ENCODE measurements at places on chromosomes 13 and 19. TPM values are rescaled to one million over a fixed set of nuclear protein-coding genes. Genes with fewer than 3 reads are reported as not detected.
A peak's percentile ranks its signal among the peaks of the same experiment; 100 is the strongest.

DNA sequence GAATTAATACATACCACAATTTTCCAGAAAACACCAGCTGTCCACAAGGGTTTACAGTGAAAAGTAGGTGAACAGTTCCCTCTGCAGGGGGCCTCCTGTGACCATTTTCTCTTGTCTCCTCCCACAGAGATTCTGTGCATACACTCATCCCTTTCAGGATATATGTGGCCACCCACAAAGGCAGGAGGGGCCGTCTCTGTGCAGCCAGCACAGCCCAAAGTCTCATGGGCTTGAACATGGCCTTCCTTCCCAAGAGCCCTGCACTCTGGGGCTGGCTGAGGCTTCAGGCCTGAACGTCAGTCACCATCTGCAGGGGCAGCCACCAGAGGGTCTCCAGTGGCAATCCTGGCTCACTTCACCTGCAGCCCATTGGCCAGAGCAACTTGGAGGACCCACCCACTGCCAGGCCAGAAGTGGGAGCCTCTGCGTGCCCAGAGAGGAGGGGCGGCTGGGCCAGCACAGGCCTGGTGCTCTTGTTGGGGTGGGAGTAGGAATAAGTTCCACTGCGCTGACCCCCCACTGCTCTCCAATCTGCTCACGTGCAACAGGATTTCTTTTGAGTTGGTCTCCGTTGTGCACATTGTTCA is 25.1 kb downstream of the TMEM161A start:
- no peak overlapping the region for H3K4me3 ChIP-seq
- H3K27me3 ChIP-seq = no peaks in the 10 kb centered on the region
- no peak overlapping the region for H3K27ac ChIP-seq

GRCh38 chr13:35475212-35475959 is 1.1 kb downstream of the MAB21L1 start:
- H3K27ac ChIP-seq = peak overlapping the region; percentile 51
- H3K4me3 ChIP-seq = peak overlapping the region; percentile 70
- H3K4me1 ChIP-seq = peaks cover 41% of the 10 kb centered on the region
- H3K27me3 ChIP-seq = peaks cover 84% of the 10 kb centered on the region
- H3K36me3 ChIP-seq = peaks cover 4% of the 10 kb centered on the region
- peak; percentile 20 for DNase-seq

DNA sequence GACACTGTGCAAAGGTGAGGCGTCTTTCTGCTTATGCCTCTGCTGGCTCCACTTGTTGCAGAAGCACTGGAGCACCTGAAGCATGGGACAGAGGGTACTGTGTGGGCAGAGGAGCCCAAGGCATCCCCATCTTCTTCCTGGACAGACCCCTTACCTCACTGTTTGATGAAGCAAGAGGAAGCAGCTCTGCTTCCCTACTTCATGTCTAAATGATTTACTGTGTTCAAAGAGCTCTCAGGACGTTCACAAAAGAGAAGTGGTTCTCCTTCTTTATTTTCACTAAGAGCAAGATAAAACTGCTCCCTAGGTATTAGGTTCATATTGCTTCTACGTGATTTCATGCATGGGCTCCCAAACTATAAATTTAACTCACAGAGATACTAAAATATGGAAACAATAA is 1635.4 kb upstream of the SLC10A2 start:
- H3K4me1 ChIP-seq = no peaks in the 10 kb centered on the region
- no peak overlapping the region for H3K4me3 ChIP-seq
- no peaks in the 10 kb centered on the region for H3K27me3 ChIP-seq
- H3K27ac ChIP-seq = no peak overlapping the region
- no peaks in the 10 kb centered on the region for H3K36me3 ChIP-seq

The PSG6 gene
- not detected for total RNA-seq

The SLC5A5 gene
- total RNA-seq = 1.7 TPM

DNA sequence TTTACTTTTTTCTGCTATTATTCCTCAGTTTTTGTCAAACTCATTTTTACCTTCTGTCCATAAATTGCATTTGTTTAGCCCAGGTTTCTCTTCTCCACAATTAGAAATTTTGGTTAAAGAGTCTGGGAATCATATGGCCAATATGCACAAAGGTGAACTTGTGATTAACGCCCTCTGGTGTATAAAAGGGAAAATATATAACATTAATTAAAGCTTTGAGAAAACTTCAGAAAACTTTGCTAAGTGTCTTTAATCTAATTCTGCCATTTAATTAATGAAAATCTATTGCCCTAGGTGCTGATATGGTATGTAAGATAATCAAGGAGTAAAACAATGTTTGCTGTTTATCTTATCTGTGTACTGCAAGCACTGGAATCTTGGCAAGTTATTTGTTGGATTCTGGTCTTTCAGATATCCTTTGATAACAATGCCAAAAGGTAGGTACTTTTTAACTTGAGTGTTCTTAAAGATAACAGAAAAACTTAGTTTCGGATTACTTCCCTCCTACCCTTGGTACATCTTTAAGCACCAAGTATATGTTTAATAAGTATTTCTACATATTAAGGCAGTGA is 402.6 kb downstream of the SUCLA2 start:
- H3K36me3 ChIP-seq = no peaks in the 10 kb centered on the region
- H3K27me3 ChIP-seq = no peaks in the 10 kb centered on the region
- no peak overlapping the region for H3K27ac ChIP-seq
- no peak overlapping the region for H3K4me3 ChIP-seq
- DNase-seq = no peak

DNA sequence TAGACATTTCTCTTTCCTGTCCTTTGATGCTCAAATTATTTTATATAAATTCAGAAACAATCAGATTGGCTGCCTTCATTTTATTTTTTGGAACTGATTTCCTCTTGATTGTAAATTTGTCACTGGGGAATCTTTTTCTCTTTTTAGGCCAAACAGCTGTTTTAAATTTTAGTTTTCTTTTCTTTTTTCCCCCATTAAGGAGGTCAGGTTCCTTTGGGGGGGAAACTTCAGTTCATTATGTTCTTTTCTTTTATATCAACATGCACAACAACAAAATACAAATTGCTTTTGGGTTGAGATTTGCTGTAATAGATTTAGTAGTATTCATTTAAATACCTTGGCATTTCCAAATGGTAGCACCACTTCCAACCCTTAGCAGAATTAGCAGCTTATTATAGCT is 264.8 kb upstream of the SPRY2 start:
- H3K36me3 ChIP-seq = no peaks in the 10 kb centered on the region
- H3K27me3 ChIP-seq = no peaks in the 10 kb centered on the region
- H3K4me3 ChIP-seq = no peak overlapping the region
- no peaks in the 10 kb centered on the region for H3K4me1 ChIP-seq

The ZNF536 gene
- not detected for total RNA-seq

DNA sequence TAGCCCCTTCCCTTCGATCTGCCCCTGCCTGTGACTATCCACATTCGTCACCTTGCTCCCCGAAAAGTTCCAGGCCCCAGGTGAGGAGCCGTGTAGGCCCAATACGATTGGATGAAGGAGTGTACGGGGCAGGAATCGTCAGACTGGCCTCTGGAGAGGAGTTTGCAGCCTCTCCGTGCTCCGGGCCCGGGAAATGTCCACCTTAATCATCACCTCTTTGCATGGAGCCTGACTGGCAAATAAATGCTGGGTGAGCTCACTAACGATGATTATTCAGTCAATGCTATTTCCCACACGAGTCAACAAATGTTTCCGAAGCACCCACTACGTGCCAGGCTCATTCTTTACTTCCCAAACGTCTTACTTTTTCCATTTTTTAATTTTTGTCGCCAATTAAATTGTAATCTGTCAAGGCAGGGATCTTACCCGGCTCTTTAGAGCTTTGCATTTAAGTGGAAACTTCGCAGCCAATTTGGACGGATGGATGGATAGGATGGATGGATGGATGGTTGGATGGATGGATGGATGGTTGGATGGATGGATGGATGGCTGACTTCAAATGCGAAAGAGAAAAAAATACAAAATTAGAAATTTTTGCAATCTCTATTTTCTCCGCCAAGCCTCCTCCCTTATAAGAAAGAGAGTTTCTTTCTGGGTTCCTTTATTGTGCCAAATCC is 45.8 kb downstream of the TGDS start:
- peak overlapping the region; percentile 93 for H3K27ac ChIP-seq
- H3K36me3 ChIP-seq = peaks cover 3% of the 10 kb centered on the region
- H3K4me1 ChIP-seq = peaks cover 26% of the 10 kb centered on the region
- H3K27me3 ChIP-seq = peaks cover 16% of the 10 kb centered on the region

GRCh38 chr13:107361666-107362065 is 793.7 kb upstream of the ARGLU1 start:
- no peak overlapping the region for H3K4me3 ChIP-seq
- no peaks in the 10 kb centered on the region for H3K4me1 ChIP-seq
- H3K36me3 ChIP-seq = no peaks in the 10 kb centered on the region
- no peak for DNase-seq

GRCh38 chr13:66536746-66537145 is 693.4 kb downstream of the PCDH9 start:
- H3K27ac ChIP-seq = no peak overlapping the region
- H3K27me3 ChIP-seq = no peaks in the 10 kb centered on the region
- no peak overlapping the region for H3K4me3 ChIP-seq
- DNase-seq = no peak
- H3K4me1 ChIP-seq = no peaks in the 10 kb centered on the region

The USF2 gene
- total RNA-seq = 150 TPM

The DNAJC15 gene
- 18.5 TPM for total RNA-seq

- H3K27me3 ChIP-seq = no peaks in the 10 kb centered on the region
- H3K4me1 ChIP-seq = no peaks in the 10 kb centered on the region
- H3K4me3 ChIP-seq = no peak overlapping the region
- no peaks in the 10 kb centered on the region for H3K36me3 ChIP-seq
- no peak for DNase-seq
Measured at GRCh38 chr13:64410276-64411053, 2819.7 kb downstream of the PCDH9 start.

The ZNF28 gene
- total RNA-seq = 24.9 TPM

- H3K27me3 ChIP-seq = peaks cover 2% of the 10 kb centered on the region
- no peak for DNase-seq
- no peak overlapping the region for H3K4me3 ChIP-seq
- H3K36me3 ChIP-seq = no peaks in the 10 kb centered on the region
- H3K4me1 ChIP-seq = no peaks in the 10 kb centered on the region
- H3K27ac ChIP-seq = no peak overlapping the region
Measured at GRCh38 chr13:102900193-102900608, 54.4 kb downstream of the ERCC5 start.

DNA sequence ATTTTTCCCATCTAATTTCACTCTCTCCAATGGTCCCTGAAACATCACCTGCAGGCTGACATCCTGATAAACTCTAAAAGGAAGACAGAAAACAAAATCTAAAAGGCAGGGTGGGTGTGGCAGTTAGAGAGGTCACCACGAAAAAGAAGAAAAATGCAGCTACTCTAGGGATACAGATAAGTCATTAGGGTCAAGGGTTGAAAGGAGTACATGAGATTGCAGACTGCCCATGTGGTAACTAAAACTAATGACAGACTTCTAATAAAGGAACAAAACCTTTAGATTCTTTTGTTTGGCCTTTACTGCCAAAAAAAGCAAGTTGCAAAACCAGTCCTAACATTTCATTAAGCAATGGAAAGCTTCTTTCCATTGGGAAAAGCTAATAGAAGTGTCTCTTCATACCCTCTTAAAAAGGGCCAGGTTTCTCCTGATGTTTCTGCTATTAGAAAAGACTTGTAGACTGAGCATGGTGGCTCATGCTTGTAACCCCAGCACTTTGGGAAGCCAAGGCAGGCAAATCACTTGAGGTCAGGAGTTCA is 31.0 kb downstream of the THSD1 start:
- no peak overlapping the region for H3K27ac ChIP-seq
- no peak for DNase-seq
- H3K36me3 ChIP-seq = no peaks in the 10 kb centered on the region
- H3K4me3 ChIP-seq = no peak overlapping the region

DNA sequence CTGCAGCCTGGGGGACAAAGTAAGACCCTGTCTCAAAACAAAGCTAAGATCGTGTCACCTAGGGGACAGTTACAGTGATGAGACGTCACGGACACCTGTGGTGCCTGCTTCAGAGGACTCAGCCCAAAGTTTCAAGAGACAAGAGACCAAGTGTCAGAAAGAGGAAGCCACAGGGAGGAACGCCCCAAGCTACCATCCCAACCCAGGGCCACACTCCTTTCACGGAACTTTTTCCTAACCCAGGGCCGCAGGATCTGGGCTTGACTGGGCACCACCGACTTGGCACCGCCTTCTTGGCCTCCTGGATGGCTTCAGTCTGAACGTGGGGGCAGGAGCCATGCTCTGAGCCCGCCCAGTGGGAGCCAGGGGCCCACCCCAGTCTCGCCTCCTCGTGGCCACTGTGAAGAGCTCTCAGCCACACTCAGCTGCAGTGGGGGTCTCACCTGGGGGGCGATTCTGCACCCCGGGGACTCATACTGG is 8.5 kb downstream of the MOB3A start:
- peak overlapping the region; percentile 56 for H3K4me3 ChIP-seq
- no peaks in the 10 kb centered on the region for H3K27me3 ChIP-seq

The SYNGR4 gene
- not detected for total RNA-seq

GRCh38 chr13:64069892-64070291 is 2654.2 kb upstream of the PCDH20 start:
- no peaks in the 10 kb centered on the region for H3K27me3 ChIP-seq
- DNase-seq = no peak
- no peak overlapping the region for H3K27ac ChIP-seq
- no peaks in the 10 kb centered on the region for H3K36me3 ChIP-seq
- no peaks in the 10 kb centered on the region for H3K4me1 ChIP-seq

DNA sequence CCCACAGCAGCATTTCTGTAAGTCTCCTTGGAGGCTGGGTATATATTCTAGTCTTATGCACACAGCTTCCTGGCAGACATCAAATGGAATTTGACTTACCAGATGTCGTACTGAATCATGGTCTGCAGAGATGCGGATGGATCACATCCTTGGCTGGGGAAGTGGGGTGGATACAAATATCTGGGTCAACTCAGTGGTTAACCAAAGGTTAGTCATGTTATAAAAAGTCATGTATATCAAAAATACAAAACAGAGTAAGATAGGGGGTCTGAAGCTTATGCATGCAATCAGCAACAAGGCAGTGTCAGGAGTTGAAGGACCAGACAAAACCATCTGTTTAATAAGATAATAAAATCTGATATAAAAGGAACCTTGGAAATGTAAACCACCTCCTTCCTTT is 61.9 kb downstream of the WASF3 start:
- DNase-seq = no peak
- H3K4me1 ChIP-seq = peaks cover 5% of the 10 kb centered on the region
- peaks cover 24% of the 10 kb centered on the region for H3K27me3 ChIP-seq
- H3K36me3 ChIP-seq = no peaks in the 10 kb centered on the region
- no peak overlapping the region for H3K4me3 ChIP-seq

Measured in activated CD4-positive, alpha-beta T cell treated with anti-CD3 and anti-CD28 coated beads, Interleukin-2, amount 10 ng/mL, durations not matched to agents 7 days and 5 days (primary cell).